Stimulated activated CD4-positive, alpha-beta T cell treated with anti-CD3 and anti-CD28 coated beads, Interleukin-1b, Interleukin-23, amount 100 ng/mL, for 1 hour (primary cell): ENCODE measurements at places on chromosomes 12 and 14.

GRCh38 chr12:59708064-59708463 lies 112.2 kb downstream of the SLC16A7 start:
- no peak for DNase-seq

- DNase-seq, result no peak
Observed at GRCh38 chr12:75477137-75477536, 3.4 kb upstream of the GLIPR1 start.

GRCh38 chr14:38789805-38790204 lies 313.2 kb downstream of the SEC23A start:
- no peak for DNase-seq

DNA sequence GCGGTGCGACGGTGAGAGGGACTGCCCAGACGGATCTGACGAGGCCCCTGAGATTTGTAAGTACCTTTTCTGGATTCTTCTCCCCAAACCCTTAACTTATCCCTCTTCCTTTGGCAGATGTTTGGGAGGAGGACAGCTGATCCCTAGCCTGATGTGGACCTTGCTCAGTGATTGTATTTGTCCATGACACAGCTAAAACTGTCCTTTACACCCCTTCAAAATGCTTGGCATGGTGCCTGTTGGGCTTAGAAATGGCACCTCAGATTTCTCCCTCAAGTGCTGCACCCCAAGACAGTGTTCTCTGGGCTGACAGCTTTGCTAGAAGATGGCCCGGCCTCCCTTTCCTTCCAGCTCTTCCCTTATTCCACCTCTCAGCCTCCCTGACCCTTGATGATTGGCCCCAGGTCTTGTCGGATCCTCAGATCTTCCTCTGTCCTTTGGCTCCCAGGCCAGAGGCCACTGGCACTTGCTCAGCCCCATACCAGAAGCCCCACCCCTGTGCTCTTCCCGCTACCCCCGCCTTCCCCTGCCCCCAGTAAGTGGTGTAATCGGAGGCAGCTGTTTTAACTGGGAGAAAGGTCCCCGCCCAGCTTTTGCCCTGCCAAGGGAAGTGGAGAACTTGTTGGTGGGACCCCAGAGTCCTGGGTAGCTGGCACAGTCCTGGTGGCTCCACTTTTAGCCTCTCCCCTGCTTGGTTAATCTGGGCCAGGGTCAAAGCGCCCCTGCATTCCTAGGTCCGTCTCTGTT lies 8.7 kb downstream of the LRP1-AS start:
- DNase-seq, result no peak

DNA sequence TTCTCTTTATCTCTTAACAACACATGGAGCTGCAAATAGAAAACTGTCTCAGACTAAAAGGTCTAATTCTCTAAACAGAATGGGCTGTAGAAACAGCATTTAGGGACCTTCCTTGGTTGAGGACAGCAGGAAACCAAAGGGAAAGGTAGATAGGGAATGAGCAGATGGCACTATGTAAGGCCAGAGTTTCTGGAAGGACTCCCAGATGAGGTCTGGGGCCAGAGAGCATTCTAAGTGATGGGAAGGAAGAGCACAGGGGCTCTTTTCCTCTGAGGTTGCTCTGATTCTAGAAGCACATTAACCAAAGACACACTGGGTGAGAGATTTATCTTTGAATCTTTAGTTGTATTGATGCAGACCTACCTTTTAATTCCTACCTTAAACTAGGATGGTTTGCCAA lies 79.4 kb downstream of the TPH2 start:
- no peak for DNase-seq

GRCh38 chr14:34113005-34113511 lies 162.2 kb upstream of the EGLN3 start:
- DNase-seq, result no peak

DNA sequence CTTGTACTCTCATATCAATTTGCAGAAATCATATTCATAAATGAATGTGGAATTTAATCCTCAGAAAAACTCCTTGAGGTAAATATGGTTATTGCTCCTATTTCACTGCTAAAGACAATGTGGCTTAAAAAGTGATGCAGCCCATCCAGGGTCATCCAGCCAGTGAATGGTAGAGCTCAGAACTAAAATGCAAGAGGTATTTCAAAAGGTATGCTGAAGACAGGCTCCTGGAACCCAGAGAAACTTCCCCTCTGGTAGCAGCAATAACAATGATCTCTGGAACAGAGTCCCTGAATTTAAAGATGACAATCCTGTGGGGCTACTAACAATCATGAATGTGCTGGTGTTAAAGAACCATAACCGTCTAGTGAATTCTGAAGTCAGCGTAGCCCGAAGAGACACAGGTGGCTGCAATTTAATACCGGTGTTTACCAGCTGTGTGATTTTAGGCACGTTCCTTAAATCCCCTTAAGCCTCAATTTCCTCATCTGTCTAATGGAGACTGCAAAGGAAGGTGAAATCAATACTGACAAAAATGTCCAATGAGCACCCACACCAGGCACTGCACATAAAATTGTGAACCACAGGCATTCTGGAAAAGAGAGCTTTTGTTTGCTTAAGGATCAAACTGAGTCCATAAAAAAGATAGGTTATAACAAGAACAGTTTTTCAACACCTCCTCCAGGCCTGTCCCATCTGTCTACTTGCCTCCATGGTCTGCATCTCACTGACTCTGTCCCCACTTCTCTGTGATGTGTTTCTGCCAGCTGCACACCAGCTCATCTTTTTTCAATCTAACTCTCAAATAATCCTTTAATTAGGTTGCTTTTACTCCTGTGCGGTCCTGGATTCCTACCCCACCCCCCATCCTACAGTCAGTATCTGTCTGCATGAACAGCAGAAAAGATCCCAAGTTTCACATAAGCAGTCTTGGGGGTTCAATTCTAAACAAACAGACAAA lies 10.5 kb downstream of the TM7SF3 start:
- no peak for DNase-seq

- DNase-seq, result no peak
Observed at GRCh38 chr14:87940894-87941293, 52.1 kb downstream of the GALC start.

- no peak for DNase-seq
Observed at GRCh38 chr14:60585676-60586075, 63.6 kb downstream of the SIX1 start.

- no peak for DNase-seq
Observed at GRCh38 chr14:58626431-58626831, 11.3 kb upstream of the DACT1 start.

- DNase-seq, result no peak
Observed at GRCh38 chr12:124764870-124765580, 98.6 kb downstream of the SCARB1 start.

DNA sequence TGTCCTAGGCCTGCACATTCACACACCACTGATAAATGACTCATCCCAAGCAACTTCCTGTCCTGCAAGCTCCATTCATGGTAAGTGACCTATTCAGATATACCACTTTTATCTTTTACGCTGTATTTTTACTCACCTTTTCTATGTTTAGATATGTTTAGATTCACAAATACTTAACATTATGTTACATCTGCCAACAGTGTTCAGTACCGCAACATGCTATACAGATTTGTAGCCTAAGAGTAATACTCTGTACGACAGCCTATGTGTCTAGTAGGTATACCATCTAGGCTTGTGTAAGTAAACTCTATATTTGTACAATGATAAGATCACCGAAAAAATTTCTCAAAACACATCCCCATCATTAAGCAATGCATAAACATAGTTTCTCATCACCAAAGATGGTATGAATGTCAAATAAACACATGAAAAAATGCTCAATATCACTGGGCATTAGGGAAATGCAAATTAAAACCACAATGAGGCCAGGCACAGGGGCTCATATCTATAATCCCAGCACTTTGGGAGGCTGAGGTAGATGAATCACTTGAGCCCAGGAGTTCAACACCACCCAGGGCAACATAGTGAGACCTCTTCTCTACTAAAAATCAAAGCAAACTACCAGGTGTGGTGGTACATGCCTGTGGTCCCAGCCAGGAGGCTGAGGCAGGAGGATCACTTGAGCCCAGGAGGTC lies 20.7 kb downstream of the ATXN2 start:
- DNase-seq, result no peak

GRCh38 chr12:51636986-51637385 lies 46.0 kb downstream of the SCN8A start:
- no peak for DNase-seq

DNA sequence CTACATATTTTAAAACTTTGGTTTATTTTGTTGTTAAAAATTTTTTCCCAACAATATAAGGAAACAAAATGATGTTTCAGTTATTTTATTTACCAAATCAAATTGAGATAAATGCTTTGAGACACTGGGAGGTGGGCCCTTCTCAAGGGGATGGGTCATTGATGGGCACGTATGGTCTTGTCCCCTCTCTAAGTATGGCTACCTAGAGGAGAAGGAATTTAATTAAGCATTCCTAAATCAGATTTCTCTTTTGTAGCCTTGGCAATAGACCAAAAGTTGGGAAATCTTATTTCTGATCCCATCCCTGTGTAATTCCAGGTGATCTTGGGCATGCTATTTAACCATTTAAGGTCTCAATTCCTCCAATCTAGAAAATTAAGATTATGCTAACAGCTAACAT lies 79.0 kb downstream of the SCN8A start:
- no peak for DNase-seq
